ENCODE measurements at places on chromosomes 1 and 21. TPM values are rescaled to one million over a fixed set of nuclear protein-coding genes. Genes with fewer than 3 reads are reported as not detected.

The PRAMEF2 gene
- not detected for total RNA-seq

- DNase-seq: peak; percentile 92
- H3K36me3 ChIP-seq: no peaks in the 10 kb centered on the region
- H3K27me3 ChIP-seq: no peaks in the 10 kb centered on the region
- H3K4me1 ChIP-seq: peaks cover 27% of the 10 kb centered on the region
- H3K4me3 ChIP-seq: no peak overlapping the region
- H3K27ac ChIP-seq: peak overlapping the region; percentile 64
These were observed 300.0 kb upstream of the VAMP3 start for GRCh38 chr1:7470904-7471638.

- H3K4me3 ChIP-seq: no peak overlapping the region
- peak; percentile 20 for DNase-seq
- H3K4me1 ChIP-seq: no peaks in the 10 kb centered on the region
- no peaks in the 10 kb centered on the region for H3K36me3 ChIP-seq
- no peaks in the 10 kb centered on the region for H3K27me3 ChIP-seq
- H3K27ac ChIP-seq: no peak overlapping the region
These were observed 58.2 kb upstream of the DMRTB1 start for GRCh38 chr1:53400761-53401674.

DNA sequence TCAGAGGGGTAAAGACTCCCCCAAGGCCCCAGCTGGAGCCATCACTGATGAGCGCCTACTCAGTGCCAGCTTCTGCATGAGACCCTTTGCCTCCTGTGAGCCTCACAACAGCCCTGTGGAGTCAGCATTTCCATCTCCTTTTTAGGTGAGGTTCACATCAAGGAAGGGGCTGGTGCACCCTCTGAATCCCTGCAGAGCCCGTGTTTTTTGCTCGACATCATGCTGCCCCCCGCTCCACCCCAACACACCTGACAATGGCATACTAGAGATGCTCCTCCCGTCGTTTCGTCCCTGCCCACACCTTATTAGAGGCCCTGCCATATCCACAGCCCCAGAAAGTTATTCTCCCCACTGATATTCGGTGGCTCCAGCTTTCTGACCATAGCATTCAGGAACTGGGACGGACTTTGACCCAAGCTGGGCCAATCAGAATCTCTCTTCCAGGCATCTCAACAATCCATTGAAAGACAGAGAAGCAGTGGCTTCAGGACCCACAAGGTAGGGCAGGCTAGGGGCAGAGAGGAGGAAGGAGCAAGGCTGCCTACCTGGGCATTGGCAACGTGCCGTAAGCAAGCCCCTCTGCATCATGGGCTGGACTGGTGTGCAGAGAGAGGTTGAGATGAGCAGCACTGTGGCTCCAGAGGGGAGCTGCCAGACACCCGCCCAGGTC, 32.7 kb downstream of the EPHA10 start:
- peak; percentile 29 for DNase-seq
- no peak overlapping the region for H3K4me3 ChIP-seq
- H3K4me1 ChIP-seq: no peaks in the 10 kb centered on the region

DNA sequence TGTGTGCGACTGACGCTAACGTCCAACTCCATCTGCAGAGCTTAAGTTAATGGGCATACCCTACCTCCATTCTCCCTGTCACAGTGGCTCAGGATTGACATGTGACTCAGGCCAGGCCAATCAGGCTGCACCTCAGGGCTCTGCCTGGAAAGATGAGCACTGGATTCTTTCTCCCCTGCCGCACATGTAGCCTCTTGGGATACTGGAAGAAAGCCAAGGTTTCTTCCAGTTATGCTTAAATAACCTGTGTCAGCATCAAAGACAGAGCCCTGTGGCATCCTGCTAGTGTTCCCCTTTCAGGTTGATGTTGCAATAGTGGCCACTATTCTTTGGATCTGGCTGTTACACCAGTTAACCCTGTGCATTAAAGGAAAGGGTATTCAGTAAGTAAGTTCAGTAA, 55.0 kb upstream of the SYT6 start:
- no peaks in the 10 kb centered on the region for H3K27me3 ChIP-seq
- no peak overlapping the region for H3K4me3 ChIP-seq
- H3K27ac ChIP-seq: no peak overlapping the region
- H3K4me1 ChIP-seq: no peaks in the 10 kb centered on the region
- no peak for DNase-seq
- H3K36me3 ChIP-seq: no peaks in the 10 kb centered on the region

DNA sequence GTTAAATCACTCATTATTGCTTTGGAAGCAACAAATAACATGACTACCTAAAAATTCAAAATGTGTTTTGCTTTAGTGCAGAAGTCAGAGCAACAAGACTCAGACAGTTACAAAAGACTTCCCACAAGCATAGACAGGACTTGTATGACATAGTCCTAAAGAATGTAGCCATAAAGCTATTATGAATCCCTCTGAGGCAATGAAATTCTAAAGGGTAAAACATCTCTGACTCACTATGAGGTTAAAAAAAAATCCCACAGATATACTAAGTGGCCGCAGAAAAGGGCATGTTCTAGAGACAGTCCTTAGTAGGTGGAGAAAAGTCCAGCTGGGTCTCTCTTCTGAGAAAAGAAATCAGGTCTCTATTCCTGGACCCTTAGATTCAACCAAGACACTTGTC, 4.9 kb downstream of the PRKAB2 start:
- no peaks in the 10 kb centered on the region for H3K27me3 ChIP-seq
- H3K4me1 ChIP-seq: peaks cover 51% of the 10 kb centered on the region
- H3K4me3 ChIP-seq: no peak overlapping the region
- DNase-seq: no peak
- peak overlapping the region; percentile 45 for H3K27ac ChIP-seq

The IVL gene
- not detected for total RNA-seq

The C1orf74 gene
- 0.54 TPM for total RNA-seq

The ZBTB21 gene
- total RNA-seq: 14.7 TPM

GRCh38 chr1:186059311-186059710, 315.7 kb downstream of the TPR start:
- H3K4me3 ChIP-seq: no peak overlapping the region
- H3K27ac ChIP-seq: no peak overlapping the region
- H3K27me3 ChIP-seq: no peaks in the 10 kb centered on the region
- H3K4me1 ChIP-seq: no peaks in the 10 kb centered on the region
- H3K36me3 ChIP-seq: no peaks in the 10 kb centered on the region

DNA sequence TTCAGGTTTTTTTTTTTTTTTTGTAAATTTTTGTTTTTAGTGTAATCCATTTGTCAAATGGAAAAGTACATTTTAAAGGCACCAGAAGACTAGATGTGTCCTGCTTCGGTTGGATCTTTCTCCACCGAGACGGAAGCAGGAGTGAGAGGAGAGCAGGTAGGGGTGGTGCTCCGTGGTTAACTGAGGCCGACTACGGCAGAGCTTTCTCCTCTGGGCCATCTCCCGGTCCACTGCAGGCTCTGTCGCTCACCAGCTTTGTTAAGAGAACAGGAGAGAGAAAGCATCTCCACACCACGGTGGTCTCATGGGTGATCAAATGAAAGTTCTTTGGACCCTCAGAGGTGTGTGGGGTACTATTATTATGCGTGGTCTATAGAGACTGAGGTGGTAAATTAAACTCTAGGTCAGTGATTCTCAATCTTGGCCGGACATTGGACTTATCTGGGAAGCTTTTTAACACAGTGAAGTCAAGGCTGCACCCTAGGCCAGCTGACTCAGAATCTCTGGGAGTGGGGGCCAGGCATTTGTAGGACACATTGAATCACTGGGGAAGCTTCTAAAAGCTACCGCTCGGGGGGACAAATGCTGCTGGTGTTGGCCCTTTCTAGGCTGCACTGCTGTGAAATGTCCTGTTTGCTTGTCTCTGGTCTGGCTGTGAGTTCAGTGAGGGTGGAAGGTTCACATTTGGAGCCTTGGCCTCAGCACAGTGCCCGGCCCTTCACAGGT, 25.0 kb downstream of the ABCA4 start:
- H3K36me3 ChIP-seq: no peaks in the 10 kb centered on the region
- DNase-seq: peak; percentile 82
- H3K27me3 ChIP-seq: no peaks in the 10 kb centered on the region
- H3K4me3 ChIP-seq: no peak overlapping the region
- peaks cover 52% of the 10 kb centered on the region for H3K4me1 ChIP-seq

The OR2T33 gene
- total RNA-seq: not detected

The OXCT2 gene
- 0.55 TPM for total RNA-seq

The C4BPA gene
- total RNA-seq: not detected

GRCh38 chr1:158058237-158058985, 65.0 kb downstream of the KIRREL1 start:
- no peak overlapping the region for H3K4me3 ChIP-seq
- no peak overlapping the region for H3K27ac ChIP-seq
- H3K4me1 ChIP-seq: no peaks in the 10 kb centered on the region
- H3K27me3 ChIP-seq: no peaks in the 10 kb centered on the region
- H3K36me3 ChIP-seq: no peaks in the 10 kb centered on the region

DNA sequence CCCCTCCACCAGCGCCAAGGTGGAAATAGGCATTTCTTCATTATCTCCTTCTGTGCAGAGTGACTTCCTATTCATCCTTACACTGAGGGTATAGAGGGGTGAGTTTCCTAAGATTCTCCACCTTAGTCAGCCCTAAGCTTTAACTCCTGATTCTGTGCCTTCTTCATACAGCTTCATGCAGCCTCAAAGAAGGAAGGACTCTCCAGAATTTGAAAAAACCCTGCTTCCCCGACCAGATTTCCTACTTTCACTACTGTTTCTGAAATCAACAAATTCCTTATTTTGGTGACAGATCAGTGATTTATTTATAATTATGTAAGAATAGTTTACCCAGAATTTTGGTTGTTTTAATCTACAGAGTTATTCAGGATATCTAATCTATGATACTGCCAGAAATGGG, 28.6 kb downstream of the GFI1 start:
- no peak for DNase-seq
- no peaks in the 10 kb centered on the region for H3K36me3 ChIP-seq
- no peak overlapping the region for H3K27ac ChIP-seq
- H3K4me3 ChIP-seq: no peak overlapping the region
- no peaks in the 10 kb centered on the region for H3K27me3 ChIP-seq

The LIPI gene
- total RNA-seq: not detected

GRCh38 chr1:33712186-33712585, 151.7 kb upstream of the HMGB4 start:
- no peak for DNase-seq
- no peaks in the 10 kb centered on the region for H3K27me3 ChIP-seq
- no peaks in the 10 kb centered on the region for H3K36me3 ChIP-seq
- no peaks in the 10 kb centered on the region for H3K4me1 ChIP-seq
- H3K27ac ChIP-seq: no peak overlapping the region

- no peaks in the 10 kb centered on the region for H3K4me1 ChIP-seq
- DNase-seq: no peak
- no peaks in the 10 kb centered on the region for H3K27me3 ChIP-seq
- no peaks in the 10 kb centered on the region for H3K36me3 ChIP-seq
- no peak overlapping the region for H3K27ac ChIP-seq
These were observed 117.0 kb downstream of the ZC3H11B start for GRCh38 chr1:219495737-219496408.

The NUF2 gene
- 1.9 TPM for total RNA-seq

The KRTAP19-3 gene
- not detected for total RNA-seq

- H3K27ac ChIP-seq: no peak overlapping the region
- no peaks in the 10 kb centered on the region for H3K4me1 ChIP-seq
- no peak overlapping the region for H3K4me3 ChIP-seq
- no peaks in the 10 kb centered on the region for H3K36me3 ChIP-seq
- no peak for DNase-seq
These were observed 61.7 kb upstream of the PUM1 start for GRCh38 chr1:31127266-31127665.

The ZNF678 gene
- 9.7 TPM for total RNA-seq

The SMG5 gene
- 43.9 TPM for total RNA-seq

Measured in sigmoid colon (tissue), 7 donors.